ENCODE measurements at places on chromosomes 16 and 17.

- DNase-seq, result no peak
Observed at GRCh38 chr17:78248051-78248914, 16.9 kb downstream of the TMEM235 start.

- DNase-seq, result no peak
Observed at GRCh38 chr17:6000426-6000825, 69.8 kb upstream of the WSCD1 start.

GRCh38 chr16:65285128-65286048 lies 163.5 kb upstream of the CDH11 start:
- DNase-seq, result no peak

- DNase-seq, result no peak
Observed at GRCh38 chr17:57615836-57616757, 129.0 kb downstream of the CCDC182 start.

- no peak for DNase-seq
Observed at GRCh38 chr17:4800462-4801196, 1.5 kb downstream of the C17orf114 start.

DNA sequence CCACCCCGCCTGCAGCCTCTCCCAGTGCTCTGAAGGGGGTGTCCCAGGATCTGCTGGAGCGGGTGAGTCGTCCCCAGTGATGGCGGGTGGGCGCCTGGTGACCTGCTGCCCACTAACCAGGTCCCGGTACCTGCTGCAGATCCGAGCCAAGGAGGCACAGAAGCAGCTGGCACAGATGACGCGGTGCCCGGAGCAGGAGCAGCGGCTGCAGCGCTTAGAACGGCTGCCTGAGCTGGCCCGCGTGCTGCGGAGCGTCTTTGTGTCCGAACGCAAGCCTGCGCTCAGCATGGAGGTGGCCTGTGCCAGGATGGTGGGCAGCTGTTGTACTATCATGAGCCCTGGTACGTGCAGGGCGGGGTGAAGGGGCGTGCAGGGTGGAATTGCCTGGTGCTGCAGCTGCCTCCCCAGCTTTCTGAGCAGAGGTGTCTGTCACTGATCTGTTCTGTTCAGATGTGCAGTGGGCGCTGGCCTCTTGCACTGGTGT lies 3.6 kb downstream of the CDT1 start:
- no peak for DNase-seq

- DNase-seq, result no peak
Observed at GRCh38 chr17:47295874-47296255, 27.9 kb upstream of the EFCAB13 start.

- no peak for DNase-seq
Observed at GRCh38 chr17:62808576-62808970, 459 bp upstream of the MARCHF10 start.

GRCh38 chr17:42287305-42287976 lies 857 bp upstream of the STAT5A start:
- no peak for DNase-seq

All from HS-5 (cell line).